Sciatic nerve (tissue), 2 donors: ENCODE measurements at places on chromosomes 7 and 10. TPM values are rescaled to one million over a fixed set of nuclear protein-coding genes. Genes with fewer than 3 reads are reported as not detected.

The OR9A2 gene
- 0.71 TPM for total RNA-seq

The ACTR3C gene
- total RNA-seq: 3.3 TPM

The HEPACAM2 gene
- total RNA-seq: 0.49 TPM

The AOC1 gene
- total RNA-seq: not detected

The ADAP1 gene
- 42.8 TPM for total RNA-seq

DNA sequence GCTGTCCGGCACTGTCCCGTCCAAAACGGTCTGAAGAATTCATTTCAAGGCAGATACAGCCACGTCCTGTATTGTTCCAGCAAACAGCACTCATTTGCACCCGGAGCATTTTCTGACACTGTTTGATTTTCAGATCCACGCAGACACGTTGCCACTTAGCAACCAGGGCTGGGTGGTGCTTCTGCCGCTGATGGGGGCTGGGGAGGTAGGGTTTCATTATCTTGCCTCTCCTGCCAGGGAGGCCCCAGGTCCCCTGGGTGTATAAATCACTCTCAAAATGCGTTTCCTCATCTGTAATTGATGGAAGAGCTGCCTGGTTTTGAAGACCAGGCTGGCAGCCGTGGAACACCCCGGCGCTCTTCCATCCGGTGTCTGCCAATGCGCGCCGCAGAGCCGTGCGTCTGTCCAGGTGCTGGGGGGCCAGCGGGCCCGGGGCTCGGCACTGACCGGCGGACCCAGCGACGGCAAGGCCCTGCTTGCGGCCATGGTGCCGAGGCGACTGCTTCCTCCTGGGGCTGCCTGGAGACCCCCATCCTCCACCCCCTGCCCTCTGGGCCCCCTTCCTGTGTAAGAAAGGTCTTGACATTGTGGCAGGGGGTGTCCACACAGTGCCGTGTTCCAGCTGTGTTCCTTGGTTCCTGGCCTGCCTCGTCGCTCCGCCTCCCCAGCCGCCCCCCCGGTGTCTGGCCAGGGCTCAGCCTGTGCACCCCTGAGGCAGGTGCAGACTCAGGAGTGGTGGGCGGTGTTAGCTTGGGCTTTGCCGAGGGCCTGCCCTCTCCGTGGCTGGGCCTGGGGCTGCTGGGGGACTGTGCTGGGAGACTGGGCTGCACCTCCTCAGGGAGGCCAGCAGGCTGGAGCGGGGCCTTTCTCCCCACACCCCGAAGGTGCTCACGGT is 16.6 kb downstream of the ADGRA1 start:
- DNase-seq: no peak

- DNase-seq: no peak
These were observed 499.6 kb upstream of the PHF14 start for GRCh38 chr7:10474048-10474447.

DNA sequence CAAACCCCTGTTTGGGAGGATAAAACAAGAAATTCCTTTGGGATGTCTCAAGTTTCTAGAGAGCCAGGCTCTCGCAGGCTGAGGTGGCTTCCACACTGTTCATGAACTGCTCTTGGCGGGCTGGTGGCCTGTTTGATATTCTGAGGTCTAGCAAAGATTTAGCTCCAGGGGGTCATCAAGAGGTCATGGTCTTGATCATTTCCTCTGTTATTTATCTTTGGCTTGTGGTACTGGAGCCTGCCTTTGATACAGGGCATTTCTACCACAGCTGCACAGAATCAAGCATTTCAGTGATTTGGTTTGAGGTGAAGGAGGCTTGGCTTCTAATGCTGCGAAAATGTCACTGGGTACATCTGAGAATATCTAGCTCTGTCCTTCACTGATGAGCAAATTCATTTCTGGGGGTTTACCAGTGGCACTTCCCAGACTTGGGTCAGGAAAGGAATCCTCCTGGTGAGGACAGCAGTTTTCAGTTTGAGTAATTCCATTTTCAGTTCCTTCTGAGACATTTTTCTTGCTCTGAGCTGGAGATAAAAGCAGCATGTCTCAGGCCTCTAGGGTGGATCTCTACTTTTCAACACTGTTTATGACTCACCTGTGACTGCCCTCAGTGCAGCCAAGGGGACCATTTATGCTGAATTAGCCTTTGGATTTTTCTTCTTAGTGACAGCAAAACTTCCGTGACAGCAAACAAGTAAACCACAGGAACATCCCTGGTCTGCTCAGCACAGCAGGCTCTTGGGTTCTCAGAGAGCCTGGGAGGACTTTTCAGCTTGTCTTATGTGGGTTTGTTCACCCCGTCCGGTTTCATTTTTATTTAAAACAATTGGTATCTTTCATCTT is 312.0 kb downstream of the RNLS start:
- no peak for DNase-seq

The CLRN3 gene
- total RNA-seq: not detected

The CHST3 gene
- 36.5 TPM for total RNA-seq

The RPS24 gene
- total RNA-seq: 1,000 TPM

The ADRA2A gene
- total RNA-seq: 11.4 TPM

- no peak for DNase-seq
These were observed 23.1 kb upstream of the JAZF1 start for GRCh38 chr7:28203508-28204240.

GRCh38 chr7:44519546-44519945 is 21.6 kb downstream of the NPC1L1 start:
- DNase-seq: no peak

DNA sequence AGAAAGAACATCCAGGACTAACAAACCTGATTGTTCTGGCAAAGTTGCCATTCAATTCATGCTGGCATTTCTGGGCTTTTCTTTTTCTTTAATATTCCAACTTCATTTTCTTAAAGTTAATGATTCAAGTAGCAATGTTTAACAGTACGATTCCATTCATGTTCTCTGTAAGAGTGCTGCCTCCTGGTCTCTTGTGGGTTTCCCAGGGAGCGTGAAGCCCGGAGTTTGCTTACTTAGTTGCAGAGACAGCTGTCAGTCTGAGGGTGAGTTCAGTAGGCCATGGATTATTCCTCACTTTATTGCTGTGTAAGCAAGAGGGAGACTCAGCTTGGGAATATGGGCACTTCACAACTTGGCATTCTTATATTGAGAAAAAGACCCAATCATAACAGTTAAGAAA is 142.2 kb downstream of the TWIST1 start:
- DNase-seq: no peak

DNA sequence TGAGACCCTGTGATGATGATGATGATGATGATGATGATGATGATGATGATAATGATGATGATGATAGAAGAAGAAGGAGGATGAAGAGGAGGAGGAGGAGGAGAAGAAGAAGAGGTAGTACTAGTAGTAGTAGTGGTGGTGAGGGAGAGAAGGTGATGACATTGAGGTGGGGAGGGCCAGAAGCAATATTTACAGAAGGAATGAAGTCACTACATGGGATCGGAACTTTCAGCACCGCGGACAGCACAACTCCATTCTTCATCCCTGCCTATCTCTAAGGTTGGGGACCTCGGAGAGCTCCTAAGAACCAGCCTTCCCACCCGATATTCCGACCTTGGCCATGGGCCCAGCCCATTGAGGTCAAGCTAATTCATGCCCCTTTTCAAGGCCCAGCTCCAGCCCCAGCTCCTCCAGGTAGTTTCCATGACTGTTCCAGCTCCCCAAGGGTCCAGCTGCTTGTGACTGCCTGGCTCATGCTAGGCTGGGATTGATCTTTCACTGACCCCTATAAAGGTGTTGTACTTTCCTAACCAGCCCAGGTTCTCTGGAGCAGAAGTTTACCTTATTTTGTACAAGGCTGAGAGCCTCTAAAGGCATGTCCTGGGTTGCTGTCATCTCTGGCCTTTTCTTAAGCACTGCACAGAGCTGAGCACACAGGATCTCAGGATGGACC is 10.3 kb downstream of the CRHR2 start:
- DNase-seq: no peak

GRCh38 chr10:4103603-4104002 is 318.6 kb upstream of the KLF6 start:
- DNase-seq: no peak

DNA sequence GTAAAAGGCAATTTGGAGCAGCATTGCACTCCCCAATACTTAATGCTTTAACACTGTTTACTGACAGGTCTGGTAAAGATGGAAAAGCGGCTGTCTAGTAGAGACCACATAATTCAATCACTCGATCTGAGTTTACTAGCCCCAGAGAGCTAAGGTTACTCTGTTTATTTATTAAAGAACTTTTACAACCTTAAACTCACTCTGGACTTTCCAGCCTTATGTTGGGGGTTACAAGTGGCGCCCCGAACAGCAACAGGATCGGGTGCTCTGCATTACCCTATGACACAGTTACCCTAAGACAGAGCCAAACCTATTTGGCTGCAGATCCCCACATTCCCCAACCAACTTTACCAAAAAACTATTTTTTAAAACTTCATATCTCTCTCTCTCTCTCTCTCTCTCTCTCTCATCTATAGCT is 43.9 kb downstream of the MRPS24 start:
- DNase-seq: no peak

- DNase-seq: no peak
These were observed 239.5 kb downstream of the MGMT start for GRCh38 chr10:129706523-129706922.

The EBF3 gene
- total RNA-seq: 38.9 TPM

- no peak for DNase-seq
These were observed 298.2 kb upstream of the LRGUK start for GRCh38 chr7:133828906-133829305.

GRCh38 chr7:93799750-93800357 is 90.7 kb downstream of the TFPI2 start:
- no peak for DNase-seq

DNA sequence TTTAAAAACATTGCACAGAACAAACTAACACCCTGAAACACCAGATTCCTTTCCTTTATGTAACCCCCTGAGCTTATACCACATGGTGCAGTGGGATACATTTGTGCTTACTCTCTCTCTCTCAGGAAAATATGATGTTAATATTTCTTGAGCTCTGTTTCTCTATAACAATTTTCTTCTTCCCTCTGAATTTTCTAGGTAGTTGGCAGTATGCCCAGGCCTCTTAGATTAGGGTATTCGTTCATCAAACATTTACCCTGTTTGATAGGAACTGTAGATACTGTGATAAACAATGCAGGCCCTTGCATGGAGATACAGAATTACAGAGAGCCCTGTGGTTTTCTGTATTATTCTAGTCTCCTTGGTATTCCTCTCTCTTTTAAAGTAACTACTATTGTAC is 567.8 kb downstream of the IPMK start:
- DNase-seq: no peak

GRCh38 chr10:117320050-117320665 is 55.1 kb downstream of the PDZD8 start:
- no peak for DNase-seq

DNA sequence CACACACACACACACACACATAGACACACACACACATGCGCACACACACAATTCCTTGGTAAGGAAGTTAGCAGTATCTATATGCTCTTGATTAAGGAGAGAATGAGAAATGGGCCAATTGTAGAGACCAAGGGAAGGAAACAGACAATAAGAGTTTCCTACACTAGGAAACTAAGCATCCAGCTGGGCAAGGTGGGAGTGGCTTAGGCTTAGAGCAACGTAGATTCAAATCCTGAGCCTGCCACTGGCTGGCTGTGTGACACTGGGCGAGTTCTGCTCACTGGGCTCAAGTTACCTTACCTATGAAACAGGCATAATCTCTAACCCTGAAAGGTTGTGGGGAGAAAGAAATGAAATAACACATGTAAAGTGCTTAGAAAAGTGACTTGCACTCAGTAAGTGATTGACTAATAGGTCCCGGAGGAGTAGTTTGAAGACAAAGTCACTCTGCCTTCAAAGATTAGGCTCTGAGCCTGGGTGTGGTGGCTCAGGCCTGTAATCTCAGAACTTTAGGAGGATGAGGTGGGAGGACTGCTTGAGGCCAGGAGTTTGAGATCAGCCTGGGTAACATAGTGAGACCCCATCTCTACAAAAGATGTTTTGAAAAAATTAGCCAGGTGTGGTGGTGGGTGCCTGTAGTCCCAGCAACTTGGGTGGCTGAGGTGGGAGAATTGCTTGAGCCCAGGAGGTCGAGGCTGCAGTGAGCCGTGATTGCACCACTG is 701.4 kb downstream of the PARD3 start:
- no peak for DNase-seq

DNA sequence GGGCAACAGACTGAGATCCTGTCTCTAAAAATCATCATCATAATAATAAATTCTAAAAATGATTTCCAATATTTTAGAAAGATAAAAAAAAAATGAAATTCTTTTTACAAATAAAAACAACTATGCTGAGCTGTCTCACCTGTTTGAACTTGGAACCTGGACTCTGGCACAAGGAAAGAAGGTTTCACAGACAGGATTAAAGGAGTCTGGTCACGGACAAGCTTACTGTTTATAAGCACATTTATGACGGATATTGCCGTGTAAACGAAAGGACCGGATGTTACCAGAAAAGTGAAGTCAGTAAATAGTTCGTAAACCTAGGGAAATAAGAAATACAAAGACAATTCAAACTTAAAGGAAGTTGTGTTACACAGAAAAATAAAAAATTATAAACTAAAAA is 70.2 kb downstream of the KIAA1549 start:
- no peak for DNase-seq

DNA sequence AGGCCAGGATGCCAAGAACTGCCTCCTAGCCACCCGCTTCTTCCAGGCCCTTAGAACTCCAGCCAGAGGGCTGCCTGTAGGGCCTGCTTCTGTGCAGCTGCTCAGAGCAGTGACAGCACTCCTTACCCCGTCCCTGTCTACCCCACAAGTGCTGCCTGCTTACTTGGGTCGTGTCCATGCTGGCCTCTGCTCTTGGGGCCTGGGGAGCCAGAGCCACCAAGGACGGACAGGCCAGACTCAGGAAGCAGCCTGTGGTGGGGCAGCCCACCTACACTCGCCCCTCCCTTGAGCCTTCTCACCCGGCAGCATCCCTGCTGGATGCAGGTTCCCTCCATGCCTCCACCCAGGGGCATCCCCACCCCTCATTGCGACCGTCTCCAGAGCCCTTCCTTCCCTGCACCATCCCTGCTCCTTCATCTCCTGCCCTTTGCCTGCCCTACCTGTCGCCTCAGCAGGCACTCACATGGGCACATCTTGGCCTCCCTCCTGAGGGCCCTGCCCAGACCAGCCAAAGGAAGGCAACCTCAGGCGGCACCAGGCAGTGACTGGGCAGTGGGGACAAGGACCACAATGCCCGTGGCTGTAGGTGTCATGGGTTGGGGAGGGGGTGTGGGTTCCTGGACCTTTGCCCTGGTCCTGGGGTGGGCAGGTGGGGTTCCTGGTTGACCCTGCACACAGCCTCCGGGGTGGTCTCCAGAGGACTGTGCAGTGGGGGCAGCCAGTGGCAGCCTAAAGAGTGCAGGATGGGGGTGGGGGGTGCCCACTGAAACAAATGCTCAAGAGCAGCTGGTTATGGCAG is 78.0 kb upstream of the TNS3 start:
- no peak for DNase-seq

The PIP gene
- not detected for total RNA-seq

The DNAJB9 gene
- total RNA-seq: 20.8 TPM

GRCh38 chr7:50492770-50493519 is 42.8 kb upstream of the FIGNL1 start:
- DNase-seq: no peak

DNA sequence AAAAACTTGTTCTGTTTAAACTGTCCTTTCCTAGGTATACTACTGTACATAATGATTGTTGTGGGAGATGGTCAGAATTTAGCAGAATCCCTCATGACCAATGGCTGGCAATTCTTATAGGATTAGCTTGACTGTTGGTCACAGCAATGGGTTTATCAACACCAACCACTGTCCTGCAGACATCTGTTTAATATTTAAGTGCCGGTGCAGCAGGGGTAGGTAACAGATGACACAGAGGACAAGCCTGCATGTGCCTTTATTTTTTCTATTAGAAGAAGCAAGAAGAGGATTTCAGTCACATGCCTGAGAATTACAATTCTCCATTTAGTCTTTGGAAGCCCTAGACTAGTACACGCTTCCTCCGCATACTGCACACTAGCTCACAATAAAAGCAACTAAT is 48.4 kb downstream of the CCDC6 start:
- DNase-seq: no peak

The NPSR1 gene
- not detected for total RNA-seq
